Body of pancreas (tissue), 4 donors: ENCODE measurements at places on chromosomes 12 and 14.

DNA sequence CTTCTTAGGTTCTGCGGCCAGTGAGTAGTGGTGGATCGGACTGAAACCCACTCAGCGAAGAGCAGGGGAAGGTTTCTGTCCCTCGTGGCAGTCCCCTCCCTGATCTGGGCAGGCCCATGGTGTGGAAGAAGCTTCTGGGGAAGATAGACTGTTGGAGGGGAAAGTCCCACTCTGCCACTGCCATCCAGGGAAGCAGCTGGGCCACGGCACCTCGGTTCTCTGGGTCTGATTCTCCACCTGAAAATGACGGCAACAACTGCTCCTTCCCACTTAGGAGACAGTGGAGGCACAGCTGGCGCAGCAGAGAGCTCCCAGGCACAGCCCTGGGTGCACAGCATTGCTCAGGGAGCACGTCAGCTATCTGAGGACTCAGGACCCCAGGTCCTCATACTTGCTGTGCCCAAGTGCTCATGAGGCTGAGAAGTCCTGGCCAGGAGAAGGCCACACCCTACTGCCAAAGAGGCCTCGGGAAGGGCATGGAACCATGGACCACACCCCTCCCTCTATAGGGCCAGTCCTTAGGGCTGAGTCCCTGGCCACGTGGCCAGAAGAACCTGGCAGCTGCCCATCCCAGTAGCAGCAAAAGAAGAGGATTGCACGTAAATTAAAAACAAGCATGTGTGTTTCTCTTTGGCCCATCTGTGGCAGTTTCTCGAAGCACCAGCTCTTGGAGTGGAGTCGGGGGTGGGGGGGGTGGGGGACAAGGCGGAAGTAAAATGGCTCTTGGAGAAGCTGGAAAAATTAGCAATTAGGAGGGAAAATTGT lies 85.3 kb upstream of the BCL11B start:
- no peak for DNase-seq

- no peak for DNase-seq
These were observed 8.3 kb upstream of the HVCN1 start for GRCh38 chr12:110697236-110697635.

- no peak for DNase-seq
These were observed 86.7 kb downstream of the B4GALNT3 start for GRCh38 chr12:546265-546919.

DNA sequence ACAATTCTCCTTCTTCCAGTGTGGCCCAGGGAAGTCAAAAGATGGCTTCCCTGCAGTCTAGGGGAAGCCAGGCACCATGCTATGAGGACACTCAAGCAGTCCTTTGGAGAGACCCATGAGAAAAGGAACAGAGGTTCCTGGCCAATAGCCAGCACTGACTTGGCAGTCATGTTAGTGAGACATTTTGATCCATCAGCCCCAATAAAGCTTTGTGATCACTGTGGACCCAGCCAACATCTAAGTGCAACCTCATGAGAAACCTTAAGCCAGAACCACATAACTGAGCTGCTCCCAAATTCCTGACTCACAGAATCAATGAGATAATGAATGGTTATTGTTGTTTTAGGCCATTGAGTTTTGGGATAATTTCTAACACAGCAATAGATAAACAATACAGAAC lies 51.0 kb upstream of the NAP1L1 start:
- DNase-seq: no peak

GRCh38 chr14:80850197-80850814 lies 91.2 kb downstream of the CEP128 start:
- DNase-seq: no peak

DNA sequence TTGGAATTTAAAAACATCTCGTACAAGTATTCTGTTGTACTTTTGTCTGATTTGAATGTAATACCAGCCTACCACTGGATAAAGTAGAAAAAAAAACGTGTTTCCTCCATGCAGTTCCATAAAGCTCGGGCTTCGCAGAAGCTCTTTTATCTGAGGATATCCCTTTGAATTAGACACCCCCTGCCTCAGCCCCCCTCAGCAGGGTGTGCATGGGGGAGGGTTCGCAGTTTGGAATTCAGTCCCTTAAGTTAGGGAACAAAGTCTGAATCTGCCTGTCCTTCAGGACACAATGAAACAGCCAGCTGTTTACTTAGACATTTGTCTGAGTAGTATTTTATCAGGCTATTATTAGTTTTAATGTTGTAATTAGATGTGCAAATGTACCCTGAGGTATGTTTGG lies 234.0 kb upstream of the CAND1 start:
- DNase-seq: no peak

- DNase-seq: no peak
These were observed 1312.7 kb upstream of the USP15 start for GRCh38 chr12:60947533-60947932.

GRCh38 chr12:92596383-92596782 lies 106.4 kb upstream of the PLEKHG7 start:
- no peak for DNase-seq
